ENCODE measurements at places on chromosomes 3 and 15.

DNA sequence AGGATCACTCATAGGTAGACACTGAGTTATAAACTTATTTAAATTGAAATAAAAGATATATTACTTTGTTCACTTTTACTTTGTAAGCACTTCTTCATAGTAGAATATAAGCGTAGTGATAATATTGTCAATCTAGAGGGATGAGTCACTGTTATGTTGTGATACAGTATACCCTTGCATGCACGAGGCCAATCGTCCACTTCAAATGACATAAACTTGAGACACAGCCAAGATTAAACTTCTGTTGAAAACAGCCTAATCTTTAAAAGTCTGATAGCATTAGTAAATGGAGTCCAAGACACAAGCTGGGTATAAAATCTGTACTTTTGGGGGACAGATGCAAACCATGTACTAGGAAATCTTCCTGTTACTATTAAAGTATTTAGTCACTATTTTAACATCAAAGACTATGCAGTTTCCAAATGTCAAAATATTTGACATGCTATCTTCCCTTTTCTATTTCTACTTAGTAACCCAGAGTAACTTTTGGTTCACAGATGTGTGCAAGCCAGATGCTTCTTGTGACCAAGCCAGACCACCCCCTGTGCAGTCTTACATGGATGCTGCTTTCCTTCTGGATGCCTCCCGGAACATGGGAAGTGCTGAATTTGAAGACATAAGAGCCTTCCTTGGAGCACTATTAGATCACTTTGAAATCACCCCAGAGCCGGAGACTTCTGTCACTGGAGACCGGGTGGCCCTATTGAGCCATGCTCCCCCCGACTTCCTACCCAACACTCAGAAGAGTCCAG is 85.3 kb downstream of the PIK3R4 start:
- DNase-seq, result no peak

- peak; percentile 50 for DNase-seq
Measured at GRCh38 chr3:25783661-25784512, 644 bp upstream of the NGLY1 start.

DNA sequence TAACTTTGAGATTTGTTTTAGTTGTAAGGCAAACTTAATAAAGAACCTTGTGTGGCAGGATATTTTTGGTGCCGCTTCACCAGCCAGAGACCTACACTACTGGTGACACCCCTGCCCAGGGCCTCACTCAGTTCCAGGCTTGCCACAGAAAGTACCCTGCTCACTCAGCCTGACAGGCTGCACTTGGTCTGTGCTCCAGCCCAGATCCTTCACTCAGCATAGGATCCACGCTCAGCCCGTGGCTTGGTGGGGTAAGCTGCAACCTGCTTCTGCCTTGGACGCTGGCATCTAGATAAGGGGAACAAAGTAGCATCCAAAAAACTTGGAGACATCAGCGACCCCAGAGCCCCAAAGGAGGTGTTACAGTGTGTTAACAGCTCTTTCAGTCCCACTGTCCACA is 825.5 kb downstream of the EPHA3 start:
- DNase-seq, result no peak

DNA sequence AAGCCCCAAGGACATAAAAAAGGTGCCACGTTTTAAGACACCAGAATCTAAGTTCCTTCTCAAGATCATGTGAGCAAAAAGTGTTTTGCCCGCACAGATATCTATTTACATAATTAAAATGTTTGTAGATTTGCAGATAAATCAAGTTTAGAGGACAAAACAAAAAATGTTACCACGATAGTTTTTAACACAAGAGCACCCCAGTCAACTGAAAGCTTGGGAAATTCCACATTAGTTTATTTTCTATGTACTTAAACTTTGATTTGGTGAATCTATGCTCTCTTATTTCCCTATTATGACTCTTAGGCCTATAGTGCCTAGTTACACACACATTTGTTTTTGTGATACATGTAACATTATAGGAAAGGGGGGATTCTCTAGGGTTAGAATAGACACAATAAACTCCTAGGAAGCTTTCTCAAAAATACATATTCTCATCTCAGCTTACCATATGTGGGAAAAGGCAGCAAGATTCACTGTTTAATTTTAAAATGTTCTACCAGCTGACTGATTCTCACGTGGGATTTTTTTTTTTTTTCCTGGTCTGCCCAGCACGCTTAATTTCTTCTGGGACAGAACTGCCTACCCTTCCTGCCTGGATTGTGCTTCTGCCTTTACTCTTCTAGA is 8.4 kb upstream of the LEKR1 start:
- peak; percentile 66 for DNase-seq

DNA sequence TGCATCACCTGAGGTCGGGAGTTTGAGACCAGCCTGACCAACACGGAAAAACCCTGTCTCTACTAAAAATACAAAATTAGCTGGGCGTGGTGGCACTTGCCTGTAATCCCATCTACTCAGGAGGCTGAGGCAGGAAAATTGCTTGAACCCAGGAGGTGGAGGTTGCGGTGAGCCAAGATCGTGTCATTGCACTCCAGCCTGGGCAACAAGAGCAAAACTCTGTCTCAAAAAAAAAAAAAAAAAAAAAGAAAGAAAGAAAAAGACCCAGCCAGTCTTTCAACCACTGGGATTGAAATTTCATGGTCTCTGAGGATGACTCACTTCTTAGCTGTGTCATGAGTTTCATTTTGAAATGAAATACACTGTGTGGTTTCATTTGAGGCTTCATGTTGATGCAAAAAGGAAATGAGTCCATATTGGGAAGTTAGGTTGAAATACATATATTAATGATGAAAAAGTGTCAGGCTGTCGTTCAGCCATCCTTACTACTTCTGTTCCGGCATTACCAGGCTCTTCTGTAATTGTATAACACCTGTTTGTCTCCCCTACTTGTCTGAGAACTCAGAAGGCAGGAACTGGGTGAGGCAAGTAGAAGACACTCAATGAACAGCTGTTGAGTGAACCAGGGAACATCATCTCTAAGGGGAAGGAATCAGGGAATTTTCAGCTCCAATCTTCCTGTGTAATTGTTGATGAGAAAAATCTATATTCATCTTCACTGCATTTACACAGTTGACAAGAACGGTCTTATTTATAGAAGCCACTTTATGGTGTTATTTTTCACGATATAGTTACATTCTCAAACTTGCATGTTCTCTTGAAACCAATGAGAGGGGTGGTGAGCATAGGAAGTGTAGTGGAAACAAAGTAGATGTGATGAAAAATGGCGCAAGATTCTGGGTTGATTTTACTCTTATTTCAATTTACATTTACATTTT is 87.4 kb downstream of the NFKBIZ start:
- DNase-seq, result peak; percentile 77

DNA sequence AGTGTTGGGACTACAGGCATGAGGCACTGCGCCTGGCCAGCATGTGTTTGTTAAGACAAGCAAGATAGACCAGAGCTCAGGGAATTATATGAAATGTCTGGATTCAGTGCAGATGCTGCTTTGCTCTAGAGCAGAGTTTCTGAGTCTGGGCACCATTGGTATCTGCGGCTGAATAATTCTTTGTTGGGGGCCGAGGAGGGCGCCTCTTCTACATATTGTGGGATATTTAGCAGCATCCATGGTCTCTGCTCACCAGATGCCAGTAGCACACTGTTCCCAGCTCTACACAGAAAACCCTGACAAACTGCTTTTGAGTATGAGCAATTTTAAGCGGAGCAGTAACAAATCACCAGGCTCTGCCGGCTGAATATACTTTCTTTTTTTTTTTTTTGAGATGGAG is 3.6 kb upstream of the LDHAL6B start:
- no peak for DNase-seq

GRCh38 chr3:83321891-83322290 is 1560.4 kb upstream of the GBE1 start:
- DNase-seq, result no peak

GRCh38 chr15:96160269-96160668 is 170.2 kb upstream of the NR2F2 start:
- DNase-seq, result no peak

DNA sequence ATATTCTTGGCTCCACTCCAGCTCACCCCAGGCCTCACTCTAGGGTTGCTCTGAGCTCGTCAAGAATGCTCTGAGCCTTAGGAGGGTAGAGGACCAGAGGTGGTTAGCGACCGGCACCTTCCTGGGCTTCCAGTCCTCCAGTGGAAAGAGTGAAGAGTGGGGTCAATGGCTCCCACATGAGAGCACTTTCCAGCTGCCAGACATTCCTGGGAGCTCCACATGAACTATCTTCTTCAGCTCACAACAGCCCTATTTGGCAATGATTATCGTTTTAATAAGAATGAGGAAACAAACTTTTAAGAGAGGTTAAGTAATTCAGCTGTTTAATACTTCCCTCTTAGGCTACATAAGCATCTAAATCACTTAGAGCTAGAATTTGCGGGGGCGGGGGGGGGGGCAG is 139.3 kb downstream of the STT3B start:
- DNase-seq, result no peak

DNA sequence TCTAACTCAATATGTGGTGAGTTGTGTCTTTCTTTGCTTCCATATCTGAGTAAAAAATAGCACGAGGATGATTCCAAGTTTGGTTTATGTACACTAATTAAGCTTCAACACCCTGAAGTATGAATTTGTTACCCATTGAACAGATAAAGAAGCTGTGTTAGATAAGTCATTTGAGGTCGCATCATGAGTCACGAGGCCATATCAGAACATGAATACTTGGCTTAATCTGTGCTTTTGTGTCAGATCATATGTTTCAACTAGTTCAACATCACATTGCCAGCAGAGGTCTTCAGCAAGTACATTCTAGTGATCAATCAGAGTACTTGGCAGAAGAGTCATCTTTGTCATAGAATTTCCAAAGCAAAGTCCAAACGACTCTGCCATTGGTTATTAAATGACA is 26.3 kb upstream of the MITF start:
- DNase-seq, result no peak

- DNase-seq, result no peak
Measured at GRCh38 chr3:88408935-88409334, 259.2 kb downstream of the C3orf38 start.

- DNase-seq, result peak; percentile 92
Measured at GRCh38 chr3:177574222-177574856, 377.1 kb upstream of the TBL1XR1 start.

- no peak for DNase-seq
Measured at GRCh38 chr15:23385886-23386430, 31.4 kb downstream of the GOLGA8S start.

DNA sequence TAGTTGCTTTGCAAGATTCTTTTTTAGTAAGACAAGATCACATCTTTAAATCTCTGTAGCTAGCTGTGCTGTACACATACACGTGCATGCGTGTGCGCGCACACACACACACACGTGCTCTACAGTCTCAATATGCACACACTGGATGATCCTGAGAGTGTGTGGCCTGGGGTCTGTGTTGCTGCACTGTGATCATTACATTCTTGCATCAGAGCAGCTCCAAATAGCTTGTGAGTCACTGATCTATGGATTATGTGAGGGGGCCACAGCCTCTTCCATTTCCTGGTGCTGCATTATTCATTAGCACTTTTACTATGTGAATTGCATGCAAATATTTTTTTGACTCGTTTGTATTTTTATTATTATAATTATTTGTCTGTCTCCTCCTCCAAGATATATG is 34.6 kb downstream of the MCTP2 start:
- no peak for DNase-seq

GRCh38 chr3:63613561-63613960 is 38.9 kb upstream of the SNTN start:
- DNase-seq, result no peak

DNA sequence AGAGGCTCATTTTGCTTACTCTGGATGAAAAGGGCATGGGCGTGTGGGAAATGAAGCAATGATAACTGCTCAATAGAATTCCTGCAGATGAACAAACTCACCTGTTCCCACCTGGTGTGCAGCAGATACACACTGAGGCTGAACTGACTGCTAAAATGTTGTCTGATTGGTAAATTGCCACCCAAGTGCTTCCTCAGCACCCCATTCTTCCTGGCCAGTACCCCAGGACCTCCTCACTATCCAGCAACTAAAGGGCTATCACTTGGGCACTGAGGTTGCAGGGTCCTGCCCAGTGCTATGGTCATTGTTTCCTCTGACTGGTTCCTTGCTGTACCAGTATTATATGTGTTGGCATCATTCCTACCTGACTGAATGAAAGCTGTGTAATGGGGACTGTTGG is 38.0 kb upstream of the DGKG start:
- DNase-seq, result no peak

DNA sequence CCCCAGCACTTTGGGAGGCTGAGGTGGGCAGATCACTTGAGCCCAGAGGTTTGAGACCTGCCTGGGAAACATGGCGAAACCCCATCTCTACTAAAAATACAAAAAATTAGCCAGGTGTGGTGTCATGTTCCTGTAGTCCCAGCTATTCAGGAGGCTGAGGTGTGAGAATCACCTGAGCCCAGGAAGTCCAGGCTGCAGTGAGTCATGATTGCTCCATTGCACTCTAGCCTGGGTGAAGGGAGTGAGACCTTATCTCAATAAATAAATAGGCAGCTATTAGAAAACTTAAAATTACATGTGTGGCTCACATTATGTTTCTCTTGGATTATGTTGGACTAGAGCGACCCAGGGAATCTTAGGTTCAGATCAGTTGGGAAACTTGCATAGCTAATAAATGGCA is 69.7 kb downstream of the RPLP1 start:
- peak; percentile 69 for DNase-seq

- DNase-seq, result no peak
Measured at GRCh38 chr3:13590841-13591520, 42.1 kb downstream of the FBLN2 start.

GRCh38 chr3:8359133-8359532 is 142.5 kb upstream of the LMCD1 start:
- DNase-seq, result no peak

GRCh38 chr15:90243943-90244639 is 5.3 kb upstream of the TTLL13 start:
- DNase-seq, result no peak

- DNase-seq, result no peak
Measured at GRCh38 chr3:17557749-17558463, 184.5 kb downstream of the TBC1D5 start.

DNA sequence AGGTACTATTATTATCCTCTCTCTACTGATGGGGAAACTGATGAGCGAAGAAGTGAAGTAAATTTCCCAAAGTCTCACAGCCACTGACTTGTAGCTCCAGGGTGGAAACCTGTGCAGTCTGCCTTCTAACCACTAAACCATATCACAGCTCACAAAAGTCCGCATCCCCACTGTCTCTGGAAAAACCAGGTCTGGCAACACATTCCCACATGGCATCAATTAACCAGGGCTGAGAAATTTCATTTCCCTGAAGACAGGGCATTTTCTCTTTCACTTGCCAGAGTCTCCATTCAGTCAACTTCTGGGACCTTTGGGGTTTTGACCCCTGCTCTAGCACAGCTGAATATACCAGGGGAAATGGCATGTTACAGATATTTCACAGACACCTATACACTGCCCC is 26.5 kb downstream of the FBXO40 start:
- DNase-seq, result no peak

DNA sequence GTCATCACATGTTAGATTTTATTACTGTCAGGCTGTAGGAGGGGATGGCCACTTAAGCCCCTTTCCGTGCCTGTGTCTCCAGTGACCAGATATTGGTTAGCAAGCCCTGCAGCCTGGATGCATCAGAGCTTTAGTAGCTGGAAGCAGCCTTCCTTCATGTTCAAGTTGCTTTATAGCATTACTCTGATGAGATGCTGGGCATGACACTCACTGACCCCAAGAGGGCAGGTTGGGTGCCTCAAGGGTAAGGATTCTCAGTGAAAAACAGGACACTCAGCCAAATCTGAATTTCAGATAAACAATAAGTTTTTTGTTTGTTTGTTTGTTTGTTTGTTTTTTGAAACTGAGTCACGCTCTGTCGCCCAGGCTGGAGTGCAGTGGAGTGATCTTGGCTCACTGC is 68.5 kb upstream of the PTX3 start:
- DNase-seq, result no peak

- DNase-seq, result peak; percentile 77
Measured at GRCh38 chr3:50210510-50211367, 5.7 kb downstream of the SLC38A3 start.

GRCh38 chr3:52498137-52499054 is 3.3 kb downstream of the STAB1 start:
- DNase-seq, result no peak
